ENCODE measurements at places on chromosomes 2 and 18. TPM values are rescaled to one million over a fixed set of nuclear protein-coding genes. Genes with fewer than 3 reads are reported as not detected.

CTLA4 gene
- total RNA-seq: not detected

SULT1C4 gene
- not detected for total RNA-seq

RTP5 gene
- total RNA-seq: not detected

DARS1 gene
- total RNA-seq: 54.3 TPM

DNAH7 gene
- total RNA-seq: 3.8 TPM

Measured in PC-9 (cell line).